ENCODE measurements at places on chromosomes 3 and 15.

- peak; percentile 78 for DNase-seq
Measured at GRCh38 chr15:25933456-25934158, 70.5 kb upstream of the ATP10A start.

GRCh38 chr15:65919353-65919752 lies 50.1 kb downstream of the RAB11A start:
- no peak for DNase-seq

DNA sequence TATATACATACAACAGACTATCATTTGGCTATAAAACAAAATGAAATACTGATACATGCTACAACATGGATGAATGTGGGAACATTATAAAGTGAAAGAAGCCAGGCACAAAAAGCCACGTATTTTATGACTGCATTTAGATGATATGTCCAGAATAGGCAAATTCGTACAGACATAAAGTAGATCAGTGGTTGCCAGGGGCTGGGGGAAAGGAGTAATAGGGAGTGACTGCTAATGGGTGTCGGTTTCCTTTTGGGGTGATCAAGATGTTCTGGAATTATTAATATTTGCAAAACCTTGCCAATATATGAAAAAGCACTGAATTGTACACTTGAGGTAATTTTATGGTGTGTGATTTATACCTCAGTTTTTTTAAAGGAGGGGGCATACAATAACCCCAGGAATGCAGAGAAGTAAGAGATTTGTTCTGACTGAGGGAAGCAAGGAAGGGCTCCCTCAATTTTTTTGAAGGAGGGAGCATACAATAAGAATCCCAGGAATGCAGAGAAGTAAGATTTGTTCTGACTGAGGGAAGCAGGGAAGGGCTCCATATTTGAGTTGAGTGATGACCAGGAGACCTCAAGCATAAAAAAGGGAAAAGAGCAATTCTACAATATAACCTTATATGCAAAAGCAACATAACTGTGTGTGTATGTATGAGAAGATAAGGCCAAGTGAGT lies 6.2 kb downstream of the PSMD6 start:
- no peak for DNase-seq

- no peak for DNase-seq
Measured at GRCh38 chr3:18703798-18704197, 278.7 kb upstream of the SATB1 start.

DNA sequence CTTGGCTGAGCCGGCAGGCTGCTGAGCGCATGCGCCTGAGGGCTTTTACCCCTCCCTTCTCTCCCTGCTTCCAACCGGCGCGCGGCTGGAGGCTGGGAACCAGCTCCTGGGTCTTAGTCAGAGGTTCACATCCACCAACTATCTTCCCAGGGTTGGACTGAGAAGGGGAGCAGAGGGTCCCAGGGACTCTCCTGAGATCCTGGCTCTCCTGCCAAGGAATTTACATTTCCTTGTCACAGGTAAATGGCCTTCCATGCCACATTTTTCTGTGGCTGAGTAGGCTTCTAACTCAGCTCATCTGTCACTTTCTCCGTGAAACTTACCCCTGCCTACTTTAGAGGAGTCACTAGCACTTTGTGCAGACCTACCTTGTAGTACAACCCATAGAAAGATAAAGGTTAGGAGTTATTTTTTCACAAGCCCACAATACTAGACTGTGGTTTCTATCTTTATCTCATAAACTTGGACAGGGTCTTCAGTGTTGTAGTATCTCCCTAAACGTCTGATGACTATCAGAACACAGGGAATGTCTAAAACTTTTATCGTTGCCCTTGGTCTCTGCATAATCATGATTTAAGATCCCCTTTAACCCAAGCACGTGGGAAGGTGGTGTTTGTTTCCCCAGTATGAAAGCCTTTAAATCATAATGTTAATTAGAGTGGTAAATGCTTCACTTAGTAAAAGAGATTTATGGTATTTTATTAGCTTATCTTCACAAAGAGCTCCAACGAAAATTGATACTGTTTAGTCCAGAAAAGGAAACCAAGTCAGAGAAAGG lies 638 bp upstream of the TBC1D5 start:
- DNase-seq, result no peak

GRCh38 chr3:196120291-196120951 lies 38.5 kb upstream of the TFRC start:
- DNase-seq, result peak; percentile 58

DNA sequence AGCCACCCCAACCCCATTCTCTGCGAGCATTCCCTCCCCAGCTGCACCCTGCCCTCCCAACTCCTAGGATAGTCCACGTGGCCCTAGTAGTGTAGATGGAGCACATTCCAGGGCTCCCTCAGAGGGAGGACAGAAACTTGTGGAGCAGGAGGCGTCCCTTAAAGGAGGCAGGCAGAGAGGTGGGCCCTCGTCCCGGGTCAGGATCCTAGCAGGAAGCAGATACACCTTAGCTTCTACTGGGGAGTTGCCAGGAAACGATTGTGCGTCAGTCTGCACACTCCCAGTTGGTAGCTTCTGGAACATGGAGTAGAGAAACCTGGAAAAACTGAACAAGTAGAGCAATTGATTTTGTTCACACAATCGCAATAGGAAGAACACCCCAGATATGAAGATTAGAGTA lies 43.9 kb upstream of the KLHL25 start:
- no peak for DNase-seq

GRCh38 chr3:6779140-6779539 lies 81.8 kb upstream of the GRM7 start:
- DNase-seq, result no peak

DNA sequence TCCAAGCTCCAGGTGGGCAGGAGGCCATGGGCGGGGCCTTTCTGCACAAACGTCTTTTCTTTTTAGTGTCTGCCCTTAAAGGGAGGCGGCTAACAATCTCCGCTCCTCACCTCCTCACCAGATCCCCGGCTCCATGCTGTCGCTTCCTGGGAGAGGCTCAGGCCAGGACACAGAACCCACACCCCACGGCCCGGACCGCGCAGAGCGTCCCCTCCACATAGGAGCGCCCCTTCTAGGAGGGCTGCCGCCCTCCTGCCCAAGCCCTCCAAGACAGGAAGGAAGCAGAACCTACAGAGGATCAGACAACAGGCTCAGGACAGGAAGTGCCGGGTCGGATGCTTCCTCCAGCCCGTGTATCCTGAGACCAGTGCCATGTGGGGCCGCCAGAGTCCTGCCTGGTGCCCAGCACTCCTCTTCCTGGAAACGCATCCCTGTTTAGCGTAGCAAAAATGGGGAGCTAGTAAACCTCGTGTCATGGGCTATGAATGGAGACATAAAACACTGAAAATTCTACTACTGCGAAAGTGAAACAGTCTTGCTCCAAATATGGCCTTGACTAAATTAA lies 83.2 kb upstream of the ATP10A start:
- no peak for DNase-seq

- DNase-seq, result no peak
Measured at GRCh38 chr3:157508461-157508860, 5.2 kb upstream of the VEPH1 start.

GRCh38 chr3:27521179-27521871 lies 37.1 kb upstream of the SLC4A7 start:
- peak; percentile 87 for DNase-seq

DNA sequence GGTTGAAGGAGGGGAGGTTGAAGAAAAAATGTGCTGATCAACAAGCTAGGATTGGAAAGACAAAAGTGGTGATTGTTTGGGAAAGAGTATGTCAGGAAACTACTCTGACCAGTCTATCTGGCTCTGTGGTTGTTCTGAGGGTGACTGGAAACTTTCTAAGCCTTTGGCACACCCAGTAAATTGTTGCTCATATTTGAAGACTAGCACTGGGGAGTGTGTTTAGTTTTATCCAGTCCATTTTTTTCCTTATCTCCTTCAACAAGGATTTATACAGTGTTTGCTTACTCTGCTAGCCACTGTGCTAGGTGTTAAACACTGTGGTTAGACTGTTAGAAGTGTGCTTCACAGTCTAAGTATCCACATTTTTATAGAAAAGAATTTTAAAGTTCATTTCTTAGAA lies 28.8 kb downstream of the PPM1L start:
- DNase-seq, result no peak

GRCh38 chr3:142450881-142451280 lies 3.0 kb upstream of the XRN1 start:
- DNase-seq, result no peak

DNA sequence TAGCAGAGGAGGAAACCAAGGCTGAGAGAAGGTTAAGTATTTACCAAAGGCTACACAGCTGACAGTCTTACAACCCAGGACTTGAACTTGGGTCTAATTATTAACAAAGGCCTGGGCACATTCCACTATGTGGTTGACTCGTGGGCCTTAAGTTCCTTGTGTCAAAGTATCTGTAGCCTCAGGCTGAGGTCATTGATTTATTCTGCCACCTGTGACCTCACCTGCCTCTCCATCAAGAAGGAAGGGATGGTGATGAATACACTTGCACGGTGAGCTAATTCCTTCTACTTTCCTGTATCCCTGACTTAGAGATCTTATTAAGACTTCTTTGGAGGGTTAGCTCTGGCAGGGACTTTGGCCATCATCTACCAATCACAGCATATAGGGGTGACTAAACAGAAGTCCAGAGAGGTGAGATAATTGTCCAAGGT lies 19.9 kb upstream of the LRRC58 start:
- DNase-seq, result no peak

DNA sequence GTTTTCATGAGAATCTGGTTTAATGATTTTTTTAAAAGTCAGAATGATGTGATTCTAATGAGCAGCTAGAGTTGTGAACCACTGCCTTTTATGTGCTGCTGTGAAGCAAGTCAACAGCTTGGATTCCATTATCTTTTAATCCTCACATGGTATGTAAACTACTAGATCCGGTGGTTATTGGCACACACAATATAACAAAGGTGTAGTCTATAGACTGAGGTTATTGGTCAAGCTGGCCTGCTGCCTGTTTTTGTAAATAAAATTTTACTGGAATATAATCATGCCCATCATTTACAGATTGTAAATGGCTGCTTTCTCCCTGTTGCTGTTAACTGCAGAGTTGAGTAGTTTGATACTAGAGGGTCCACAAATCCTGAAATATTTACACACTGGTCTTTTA lies 103.1 kb downstream of the OTOL1 start:
- DNase-seq, result no peak

DNA sequence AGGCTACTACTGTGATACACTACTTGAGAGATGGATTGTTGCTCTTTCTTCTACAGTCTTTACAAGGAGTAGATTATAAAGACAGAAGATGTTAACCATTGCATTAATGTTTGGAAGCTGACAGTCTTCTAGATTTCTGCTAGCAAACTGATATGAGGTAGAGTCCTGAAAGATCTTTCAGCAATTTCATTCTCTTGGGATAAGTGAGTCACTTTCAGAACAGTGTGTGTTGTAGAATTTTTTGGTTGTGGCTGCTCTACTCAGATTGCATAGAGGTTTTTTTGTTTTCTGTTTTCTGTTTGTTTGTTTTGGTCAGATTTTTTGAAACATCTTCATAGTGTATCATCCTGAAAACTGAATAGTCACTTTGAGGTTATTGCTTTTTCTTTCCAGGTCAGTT lies 17.1 kb downstream of the TNFSF10 start:
- no peak for DNase-seq

DNA sequence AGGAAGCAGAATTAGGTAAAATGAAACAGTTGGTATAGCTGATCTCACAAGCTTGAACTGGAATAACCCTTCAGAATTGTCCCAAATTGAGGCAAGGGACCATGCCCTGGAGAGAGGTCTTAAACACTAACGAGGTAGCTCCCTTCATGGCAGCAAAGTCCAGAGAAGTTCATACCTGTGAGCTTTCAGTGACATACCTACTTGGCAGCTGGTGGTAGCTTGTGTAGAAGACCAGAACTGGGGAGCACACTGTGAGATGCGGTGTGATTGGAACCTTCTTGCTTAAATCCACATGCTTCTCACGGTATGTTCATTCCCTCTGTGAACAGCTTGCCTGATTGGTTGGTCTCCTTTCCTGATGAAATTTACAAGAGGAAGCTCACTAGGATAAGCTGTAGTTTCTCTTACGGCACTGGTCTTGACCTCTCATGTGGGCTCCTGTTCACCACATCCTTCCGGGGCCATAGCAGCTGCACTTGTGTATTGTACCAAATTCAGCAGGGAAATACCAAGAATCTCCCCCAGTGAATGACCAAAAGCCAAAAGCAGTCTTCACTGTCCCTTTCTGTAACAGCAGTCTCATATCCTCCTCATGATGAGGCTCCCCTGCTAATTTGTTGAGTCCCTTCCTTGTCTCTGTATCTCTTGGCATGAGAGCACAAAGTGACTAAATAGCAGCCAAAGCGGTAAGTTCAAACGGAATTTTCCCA lies 483.7 kb upstream of the FRG2C start:
- no peak for DNase-seq

DNA sequence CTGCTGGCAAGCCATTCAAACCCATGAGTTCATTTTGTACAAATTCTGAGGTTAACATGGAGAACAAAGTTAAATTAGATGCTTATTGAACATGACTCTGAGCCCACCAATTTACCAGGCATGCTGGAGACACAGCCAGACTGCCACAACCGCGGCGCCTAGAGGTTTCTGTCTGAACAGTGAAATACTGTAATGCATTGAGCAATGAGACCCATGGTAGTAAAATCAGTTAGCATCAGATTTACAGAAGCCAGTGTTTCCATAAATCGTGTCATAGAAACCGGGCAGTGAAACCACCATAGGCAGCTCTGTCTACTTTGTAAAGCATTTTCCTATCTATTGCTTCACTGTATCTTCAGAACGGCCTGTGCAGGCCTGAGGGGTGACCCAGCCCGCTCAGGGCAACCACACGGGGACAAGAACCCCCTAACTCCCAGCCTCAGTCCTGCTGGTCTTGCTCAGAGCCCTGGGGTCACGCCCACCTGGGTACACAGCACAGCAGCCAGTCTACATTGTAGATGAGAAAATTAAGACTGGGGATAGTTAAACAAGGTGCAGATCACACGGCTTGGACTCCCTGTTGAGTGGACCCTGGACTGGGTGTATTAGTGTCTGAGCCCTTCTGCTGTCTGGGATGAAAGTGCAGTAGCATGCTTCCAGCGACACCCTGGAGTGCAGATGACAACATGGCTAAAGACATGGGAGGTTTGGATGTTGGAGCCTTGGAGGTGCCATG lies 44.2 kb downstream of the MGLL start:
- peak; percentile 52 for DNase-seq

- DNase-seq, result no peak
Measured at GRCh38 chr3:186070133-186070532, 38.8 kb downstream of the ETV5 start.

GRCh38 chr3:187012609-187013051 lies 82.3 kb downstream of the ST6GAL1 start:
- DNase-seq, result peak; percentile 71

- DNase-seq, result no peak
Measured at GRCh38 chr3:519026-519425, 322.5 kb downstream of the CHL1 start.

DNA sequence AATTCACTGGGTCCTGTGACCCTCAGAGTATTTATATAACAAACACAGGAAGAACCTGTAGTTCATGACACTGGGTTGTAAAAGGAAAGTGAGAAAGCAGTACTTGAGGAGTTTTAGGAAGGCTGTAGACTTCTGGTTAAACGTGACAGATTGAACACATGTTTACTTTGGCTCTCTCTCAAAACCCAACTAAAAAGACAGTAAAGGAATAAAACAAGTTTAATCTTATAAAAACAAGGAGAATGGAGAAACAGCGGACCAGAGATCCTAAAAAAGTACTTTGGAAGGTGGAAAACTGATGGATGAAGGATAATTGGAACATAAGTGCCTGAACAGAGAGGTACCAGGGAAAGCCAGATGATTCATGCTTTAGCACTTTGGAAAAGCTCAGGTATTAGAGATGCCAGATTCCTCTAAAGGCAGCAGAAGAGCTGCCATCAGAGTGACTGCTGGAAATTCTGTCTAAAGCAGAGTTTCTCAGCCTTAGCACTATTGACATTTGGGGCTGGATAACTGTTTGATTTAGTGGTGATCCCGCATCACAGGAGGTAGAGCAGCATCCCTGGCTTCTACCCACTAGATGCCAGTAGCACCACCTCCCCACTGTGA lies 182.9 kb upstream of the RORA start:
- no peak for DNase-seq

- DNase-seq, result no peak
Measured at GRCh38 chr3:14957153-14957552, 9.8 kb downstream of the NR2C2 start.
